Stimulated activated CD4-positive, alpha-beta T cell treated with anti-CD3 and anti-CD28 coated beads, Interleukin-1b, Interleukin-23, amount 100 ng/mL, for 1 hour (primary cell): ENCODE measurements at places on chromosomes 13 and 19.

- DNase-seq, result no peak
Observed at GRCh38 chr19:17794731-17795494, at the start of gene B3GNT3. Gene B3GNT3, plus strand, starts transcription at chr19:17795138. Its CDS starts 12,670 bp downstream, at chr19:17807808.

DNA sequence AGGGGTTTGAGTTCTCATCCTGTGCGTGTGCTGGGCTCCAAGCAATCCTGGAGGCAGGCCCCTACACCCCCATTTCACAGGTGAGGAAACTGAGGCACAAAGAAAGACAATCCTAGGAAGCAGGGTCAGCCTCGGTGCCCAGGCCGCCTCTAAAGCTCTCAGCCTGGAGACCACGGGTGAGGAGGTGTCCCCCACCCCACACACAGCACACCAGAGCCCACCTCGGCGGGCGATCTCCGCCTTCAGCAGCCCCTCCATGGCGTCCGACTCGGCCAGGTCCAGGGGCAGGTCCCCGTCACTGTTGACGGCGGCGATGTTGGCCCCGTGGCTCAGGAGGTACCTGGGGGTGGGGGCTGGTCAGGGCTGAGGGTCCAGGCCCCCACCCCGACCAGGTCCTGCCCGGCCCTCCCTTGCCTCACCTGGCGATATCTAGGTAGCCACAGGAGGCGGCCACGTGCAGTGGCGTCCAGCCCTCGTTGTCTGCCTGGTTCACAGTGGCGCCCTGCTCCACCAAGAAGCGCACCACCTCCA lies 5.1 kb downstream of the PPP1R12C start:
- DNase-seq, result no peak

- no peak for DNase-seq
Observed at GRCh38 chr19:38674388-38675171, 27.1 kb downstream of the ACTN4 start.

DNA sequence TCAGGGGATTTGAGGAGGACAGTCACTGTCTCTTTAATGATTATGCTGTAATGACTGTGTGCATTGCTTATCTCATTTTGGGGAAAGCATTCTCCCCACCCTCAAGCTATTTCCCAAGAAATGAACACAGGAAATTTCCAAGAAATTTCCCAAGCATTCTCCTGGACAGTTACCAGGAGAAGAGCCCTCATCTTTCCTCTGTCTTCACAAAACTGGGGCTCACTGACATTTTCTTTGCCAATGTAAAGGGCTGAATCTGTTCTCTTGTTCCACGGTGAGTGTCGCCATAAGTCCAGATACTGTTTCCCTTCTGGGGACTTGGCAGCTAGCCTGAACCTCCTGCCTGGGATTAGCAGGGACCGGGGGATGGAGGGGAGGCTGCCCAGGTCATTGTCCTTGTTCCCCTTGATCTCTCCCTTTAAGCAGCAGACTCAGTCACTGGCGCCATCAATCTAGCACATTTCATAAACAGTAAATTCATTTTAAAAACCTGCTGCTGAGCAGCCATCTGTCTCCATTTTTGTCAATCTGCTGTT lies 172.8 kb downstream of the DNAJC15 start:
- no peak for DNase-seq

DNA sequence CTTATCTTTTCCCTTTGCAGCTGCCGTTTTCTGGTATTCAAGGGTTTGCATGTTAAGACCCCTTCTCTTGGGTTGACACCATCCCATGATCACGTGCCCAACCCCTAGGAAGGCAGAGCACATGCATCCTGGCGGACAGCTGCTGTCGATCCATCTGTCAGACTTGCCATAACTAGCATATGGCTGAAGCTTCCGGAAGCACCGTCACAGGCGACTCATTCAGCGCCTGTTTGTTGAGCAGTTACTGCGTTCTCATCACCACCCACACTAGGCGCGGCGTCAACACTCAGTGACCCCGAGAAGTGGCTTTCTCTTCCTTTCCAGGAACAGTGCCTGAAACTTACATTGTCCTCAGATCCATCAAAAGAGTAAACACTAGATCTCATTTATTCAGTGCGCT lies 93.6 kb downstream of the SOX1 start:
- DNase-seq, result no peak

DNA sequence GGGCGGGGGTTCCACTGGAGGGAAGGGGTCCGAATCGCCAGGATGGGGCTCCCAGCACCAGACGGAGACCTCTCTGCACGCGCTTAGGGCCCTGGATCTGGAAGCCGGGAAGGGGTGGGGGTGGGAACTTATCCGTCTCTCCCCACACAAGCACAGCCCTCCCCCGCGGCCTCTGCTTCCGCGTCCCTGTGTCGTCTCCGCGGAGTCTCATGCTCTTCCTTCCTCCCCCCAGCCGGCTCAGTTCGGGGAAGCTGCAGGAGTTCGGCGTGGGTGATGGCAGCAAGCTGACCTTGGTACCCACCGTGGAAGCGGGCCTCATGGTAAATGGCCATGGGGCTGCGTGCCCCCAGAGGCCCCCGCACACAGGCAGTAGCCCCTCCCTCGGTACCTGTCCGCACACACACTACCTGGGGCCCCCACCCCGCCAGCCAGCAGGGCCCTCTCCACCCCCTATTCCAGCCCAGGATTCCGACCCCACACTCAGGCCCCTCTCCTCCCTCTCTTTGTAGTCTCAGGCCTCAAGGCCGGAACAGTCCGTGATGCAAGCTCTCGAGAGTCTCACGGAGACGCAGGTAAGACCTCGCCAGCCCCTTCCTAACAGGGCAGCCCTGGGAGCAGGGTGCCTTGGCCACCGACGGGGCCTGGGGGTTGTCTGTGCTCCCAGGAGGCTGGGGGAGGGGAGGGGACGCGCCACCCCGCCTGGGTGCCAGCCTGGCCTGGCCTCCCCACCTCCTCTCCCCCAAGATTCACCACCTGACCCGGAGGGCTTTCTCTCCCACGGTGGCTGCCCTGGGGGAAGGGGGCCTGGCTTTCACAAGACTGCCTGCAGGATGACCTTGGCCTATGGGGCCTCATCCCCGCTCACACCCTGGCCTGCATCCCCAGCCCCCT lies 3.2 kb downstream of the MIDN start:
- DNase-seq, result no peak

DNA sequence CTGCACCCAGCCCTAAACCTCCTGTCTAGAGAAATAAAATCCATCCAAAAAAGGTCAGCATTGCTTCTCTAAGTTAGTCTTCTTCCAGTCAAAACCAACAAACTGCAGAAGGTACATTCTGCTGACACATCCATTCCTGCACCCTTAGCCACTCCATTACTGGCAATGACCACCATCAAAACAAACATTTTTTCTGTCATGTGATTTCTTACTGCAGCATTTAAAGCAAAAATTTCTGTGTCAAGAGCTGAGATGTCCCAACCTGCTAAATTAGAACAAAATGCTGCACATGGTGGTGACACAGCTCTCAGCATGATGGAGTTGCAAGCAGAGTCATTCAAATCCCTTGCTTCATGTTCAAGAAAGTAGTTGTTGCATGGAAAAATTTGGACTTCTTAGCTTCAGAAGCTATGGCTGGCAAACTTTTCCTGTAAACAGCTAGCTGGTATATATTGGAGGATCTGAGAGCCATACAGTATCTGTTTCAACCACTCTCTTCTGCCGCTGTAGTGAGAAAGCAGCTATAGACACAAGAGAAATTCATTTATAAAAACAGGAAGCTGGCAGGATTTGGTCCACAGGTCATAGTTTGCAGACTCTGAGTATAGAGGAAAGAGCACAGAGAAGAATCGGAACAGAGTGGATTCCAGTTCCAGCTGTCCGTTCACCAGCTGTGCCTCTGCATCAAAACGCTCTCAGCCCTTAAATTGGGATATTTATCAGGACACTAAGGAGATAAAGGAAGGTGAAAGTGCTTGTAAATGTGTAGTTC lies 17.4 kb downstream of the RUBCNL start:
- DNase-seq, result no peak
